ENCODE measurements at places on chromosomes 2 and 18. TPM values are rescaled to one million over a fixed set of nuclear protein-coding genes. Genes with fewer than 3 reads are reported as not detected.
A peak's percentile ranks its signal among the peaks of the same experiment; 100 is the strongest.

GPR55 gene
- total RNA-seq, result not detected

C2orf68 gene
- total RNA-seq, result 9.1 TPM

RGPD4 gene
- total RNA-seq, result not detected

OR6B2 gene
- total RNA-seq, result not detected

SERPINB10 gene
- total RNA-seq, result not detected

DNA sequence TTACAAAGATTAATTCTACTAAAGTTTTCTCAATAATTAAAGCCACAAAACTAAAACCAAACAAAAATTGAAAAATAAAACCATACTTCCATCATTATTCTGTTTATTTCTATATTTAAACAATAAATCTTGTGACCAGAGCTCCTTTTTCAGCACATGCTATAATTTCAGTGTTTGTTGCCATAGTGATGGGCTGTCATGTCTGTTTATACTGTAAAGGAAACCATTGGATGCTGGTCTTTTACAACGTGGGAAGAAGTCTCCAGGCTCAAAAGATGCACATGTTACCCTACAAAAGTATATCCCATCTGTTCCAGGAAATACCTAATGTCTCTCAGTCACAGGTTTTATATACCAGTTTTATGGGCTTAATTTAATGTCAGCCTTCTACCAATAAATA lies 100.1 kb upstream of the MC2R start:
- no peak for DNase-seq
- H3K4me1 ChIP-seq, result no peaks in the 10 kb centered on the region
- H3K27me3 ChIP-seq, result no peaks in the 10 kb centered on the region

- H3K36me3 ChIP-seq, result no peaks in the 10 kb centered on the region
- H3K4me1 ChIP-seq, result peaks cover 38% of the 10 kb centered on the region
- H3K4me3 ChIP-seq, result peak overlapping the region; percentile 78
- peak overlapping the region; percentile 92 for H3K27ac ChIP-seq
Observed at GRCh38 chr2:152174574-152174973, 989 bp downstream of the STAM2 start.

GRCh38 chr18:62500966-62501591 lies 21.7 kb upstream of the ZCCHC2 start:
- H3K27me3 ChIP-seq, result no peaks in the 10 kb centered on the region
- no peaks in the 10 kb centered on the region for H3K36me3 ChIP-seq
- H3K4me1 ChIP-seq, result no peaks in the 10 kb centered on the region

- H3K4me3 ChIP-seq, result no peak overlapping the region
- no peaks in the 10 kb centered on the region for H3K27me3 ChIP-seq
- peak overlapping the region; percentile 72 for H3K27ac ChIP-seq
- peaks cover 37% of the 10 kb centered on the region for H3K4me1 ChIP-seq
Observed at GRCh38 chr2:106020821-106021661, 173.1 kb downstream of the UXS1 start.

DNA sequence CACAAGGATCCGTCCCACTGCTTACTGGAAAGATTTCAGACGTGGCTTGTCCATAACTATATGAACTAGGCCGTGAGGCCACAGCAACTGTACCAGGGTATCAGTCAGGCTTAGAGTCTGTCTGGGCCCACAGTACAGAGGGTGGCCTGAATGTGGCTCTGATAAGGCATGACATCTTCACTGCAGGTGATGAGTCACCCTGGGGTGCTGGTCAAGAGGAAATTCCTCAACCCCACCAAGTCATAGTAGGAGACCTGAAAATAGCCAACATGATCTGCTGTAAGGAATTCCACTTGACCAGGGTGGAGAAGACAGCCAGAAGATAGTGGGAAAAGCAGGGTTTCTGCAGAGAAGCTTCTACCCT lies 107.7 kb downstream of the INHBB start:
- no peak for DNase-seq
- no peak overlapping the region for H3K4me3 ChIP-seq
- no peaks in the 10 kb centered on the region for H3K4me1 ChIP-seq
- H3K36me3 ChIP-seq, result no peaks in the 10 kb centered on the region
- no peak overlapping the region for H3K27ac ChIP-seq
- H3K27me3 ChIP-seq, result no peaks in the 10 kb centered on the region

GRCh38 chr2:85273738-85274731 lies 53.8 kb downstream of the TGOLN2 start:
- H3K27ac ChIP-seq, result peak overlapping the region; percentile 71
- no peaks in the 10 kb centered on the region for H3K36me3 ChIP-seq
- no peak for DNase-seq
- H3K4me3 ChIP-seq, result no peak overlapping the region
- no peaks in the 10 kb centered on the region for H3K27me3 ChIP-seq
- H3K4me1 ChIP-seq, result peaks cover 46% of the 10 kb centered on the region

DNA sequence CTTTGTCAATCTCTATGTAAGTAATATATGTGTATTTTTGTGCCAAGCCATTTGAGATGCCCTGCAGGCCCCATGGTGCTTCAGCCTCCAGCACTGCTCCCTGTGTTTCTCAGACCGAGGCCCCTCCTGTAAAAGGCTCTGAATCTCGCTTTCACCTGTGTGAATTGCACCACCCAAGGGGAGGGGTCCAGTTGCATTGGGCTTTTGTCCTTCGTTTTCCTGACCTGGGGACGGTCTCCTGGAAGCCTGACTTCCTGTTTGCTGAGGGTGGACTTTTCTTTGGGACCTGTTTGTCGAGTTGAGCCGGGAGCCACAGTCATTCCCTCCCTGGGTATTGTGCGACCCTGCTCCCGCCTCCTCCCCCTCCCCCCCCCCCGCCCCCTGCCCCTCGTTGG lies 48.9 kb downstream of the AGAP1 start:
- no peak overlapping the region for H3K27ac ChIP-seq
- DNase-seq, result no peak
- no peaks in the 10 kb centered on the region for H3K36me3 ChIP-seq
- peaks cover 19% of the 10 kb centered on the region for H3K4me1 ChIP-seq

DNA sequence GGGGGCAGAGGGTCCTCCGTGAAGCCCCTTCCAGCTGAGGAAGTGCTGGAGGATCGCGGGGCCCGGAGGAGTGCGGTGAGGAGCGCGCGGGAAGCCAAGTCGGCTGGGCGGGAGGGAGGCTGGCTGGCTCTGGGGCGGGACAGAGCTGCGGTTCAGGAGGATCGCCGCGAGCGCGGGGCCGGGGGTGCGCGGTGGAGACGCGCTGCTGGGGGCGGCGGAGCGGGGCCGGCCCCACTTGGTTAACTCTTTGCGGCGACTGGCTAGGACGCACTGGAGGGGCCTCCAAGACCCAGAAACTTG lies 464 bp downstream of the CYBRD1 start:
- H3K4me3 ChIP-seq, result peak overlapping the region; percentile 91
- H3K27me3 ChIP-seq, result no peaks in the 10 kb centered on the region
- peak overlapping the region; percentile 93 for H3K27ac ChIP-seq
- H3K36me3 ChIP-seq, result no peaks in the 10 kb centered on the region

DNA sequence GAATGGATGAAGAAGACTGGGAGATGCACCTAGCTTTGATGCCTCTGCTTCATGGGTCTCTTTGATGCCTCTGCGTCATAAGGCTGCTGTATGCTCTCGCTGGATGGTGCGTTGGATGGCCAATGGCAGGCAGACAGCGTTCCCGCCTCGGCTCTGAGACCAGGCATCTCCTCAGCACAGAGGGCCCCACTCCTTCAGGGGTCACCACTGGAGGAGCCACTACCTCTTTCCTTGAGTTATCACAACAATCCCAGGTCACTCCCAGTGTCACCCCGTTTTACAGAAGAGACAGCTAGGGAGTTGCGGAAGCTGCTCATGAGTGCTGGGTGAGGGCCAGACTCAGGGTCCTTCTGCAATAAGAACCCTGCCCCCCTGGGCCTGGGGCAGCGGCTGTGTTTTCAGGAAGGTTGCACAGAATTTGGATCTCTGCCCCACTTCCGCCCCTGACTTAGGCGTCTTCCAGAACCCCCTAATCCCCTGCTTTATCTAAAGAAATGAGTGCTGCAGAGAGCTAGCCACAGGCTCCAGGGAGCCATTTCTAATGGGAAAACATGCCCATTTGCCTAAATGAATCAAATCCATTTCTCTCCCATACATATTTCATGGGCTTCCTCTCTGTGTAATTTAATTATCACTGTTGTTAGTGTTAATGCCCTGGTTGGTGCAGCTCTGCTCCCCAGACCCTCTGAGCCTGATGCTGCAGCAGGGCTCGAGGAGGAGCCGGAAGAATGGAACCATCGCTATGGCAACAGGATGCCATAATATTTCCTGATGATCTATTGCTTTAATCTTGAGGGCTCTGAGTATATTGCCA lies 131.8 kb upstream of the HS6ST1 start:
- no peaks in the 10 kb centered on the region for H3K27me3 ChIP-seq
- no peaks in the 10 kb centered on the region for H3K4me1 ChIP-seq
- peak; percentile 78 for DNase-seq
- H3K27ac ChIP-seq, result no peak overlapping the region

DNA sequence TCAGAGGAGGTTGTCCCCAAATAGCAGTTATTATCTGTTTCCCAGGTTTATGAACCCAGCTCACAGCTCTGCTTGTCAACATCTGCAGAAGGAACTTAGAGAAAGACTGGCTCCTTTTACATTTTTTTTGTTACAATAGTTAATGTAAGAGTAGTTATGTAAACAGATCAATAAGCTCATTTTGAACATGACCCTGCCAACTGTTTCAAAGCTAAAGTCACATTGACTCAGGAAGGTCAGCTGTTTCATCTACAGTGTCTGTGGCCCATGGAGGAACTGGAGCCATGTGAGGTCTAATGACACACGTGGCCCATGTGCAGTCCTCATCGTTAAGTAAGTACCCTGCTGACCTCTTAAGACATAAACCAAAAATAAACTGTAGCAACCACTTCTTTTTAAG lies 97.1 kb downstream of the SH3RF3 start:
- H3K27ac ChIP-seq, result no peak overlapping the region
- H3K36me3 ChIP-seq, result no peaks in the 10 kb centered on the region
- no peak overlapping the region for H3K4me3 ChIP-seq
- peaks cover 10% of the 10 kb centered on the region for H3K4me1 ChIP-seq

DNA sequence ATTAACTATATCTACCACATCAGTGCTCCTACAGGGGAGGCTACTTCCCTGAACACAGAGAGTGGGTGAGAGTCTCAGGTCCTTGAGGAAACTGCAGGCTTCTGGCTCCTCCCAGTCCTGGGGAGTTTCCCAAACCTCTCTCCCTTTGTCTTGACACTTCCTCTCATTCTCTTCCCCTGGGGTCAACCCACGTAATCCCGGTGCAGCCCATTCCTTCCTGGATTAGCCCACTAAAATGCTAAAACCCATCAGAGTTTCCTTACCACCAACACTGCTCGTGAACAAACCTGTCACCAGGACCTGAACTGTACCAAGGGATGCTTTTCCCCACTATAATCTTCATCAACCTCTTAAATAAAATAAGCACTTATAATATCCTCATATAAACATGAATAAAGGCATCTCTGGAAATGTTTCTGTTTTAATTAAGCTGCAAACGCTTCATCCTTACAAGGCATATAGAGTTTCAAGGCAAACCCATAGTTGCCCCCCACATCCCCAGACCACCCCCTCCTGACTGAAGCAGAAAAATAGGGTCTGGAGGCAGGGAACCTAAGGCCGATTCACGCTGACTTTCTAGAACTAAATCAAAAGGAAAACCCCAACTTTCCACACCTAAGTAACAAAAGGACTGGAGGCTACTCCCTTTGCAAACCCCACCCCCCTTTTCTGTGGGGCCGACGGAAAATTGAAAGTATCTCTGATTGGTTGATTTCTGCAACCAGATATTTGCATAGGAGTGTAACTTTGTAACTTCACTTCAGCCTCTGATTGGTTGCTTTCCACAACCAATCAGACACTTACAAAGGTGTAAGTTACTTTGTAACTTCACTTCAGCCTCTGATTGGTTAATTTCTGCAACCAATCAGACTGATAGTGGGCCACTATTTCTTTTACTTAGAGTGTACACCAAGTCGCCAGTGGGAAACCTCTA lies 19.0 kb downstream of the TMSB10 start:
- H3K36me3 ChIP-seq, result no peaks in the 10 kb centered on the region
- H3K4me1 ChIP-seq, result peaks cover 32% of the 10 kb centered on the region
- peak overlapping the region; percentile 28 for H3K4me3 ChIP-seq

GRCh38 chr2:255195-255594 lies 8.6 kb downstream of the SH3YL1 start:
- H3K27ac ChIP-seq, result no peak overlapping the region
- no peak for DNase-seq
- H3K36me3 ChIP-seq, result no peaks in the 10 kb centered on the region
- H3K27me3 ChIP-seq, result no peaks in the 10 kb centered on the region

- no peaks in the 10 kb centered on the region for H3K4me1 ChIP-seq
- no peak for DNase-seq
Observed at GRCh38 chr2:227054006-227054405, 110.0 kb downstream of the COL4A4 start.

DNA sequence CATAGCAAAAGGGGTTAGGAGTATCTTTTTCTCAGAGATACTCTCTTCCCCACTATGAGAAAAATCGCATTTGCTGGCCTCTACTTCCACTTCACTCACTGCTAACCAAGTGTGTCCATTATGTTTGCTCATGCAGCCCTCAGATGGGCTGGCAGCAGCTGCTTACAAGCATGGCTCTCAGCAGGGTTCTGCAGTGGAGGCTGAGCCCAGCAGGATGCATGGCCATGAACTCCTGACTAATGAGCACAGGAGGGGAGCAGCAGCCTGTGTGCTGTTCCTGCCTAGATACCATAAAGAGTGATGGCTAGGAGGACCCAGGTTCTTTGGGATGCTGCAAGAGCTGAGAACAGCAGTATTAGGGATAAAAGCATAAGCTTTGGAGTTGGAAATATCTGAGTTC lies 316.9 kb upstream of the THSD7B start:
- no peak overlapping the region for H3K4me3 ChIP-seq
- no peak overlapping the region for H3K27ac ChIP-seq
- DNase-seq, result peak; percentile 66
- no peaks in the 10 kb centered on the region for H3K36me3 ChIP-seq

GRCh38 chr2:189082376-189082975 lies 97.1 kb downstream of the COL5A2 start:
- no peak overlapping the region for H3K4me3 ChIP-seq
- no peaks in the 10 kb centered on the region for H3K4me1 ChIP-seq
- H3K27me3 ChIP-seq, result no peaks in the 10 kb centered on the region
- peaks cover 6% of the 10 kb centered on the region for H3K36me3 ChIP-seq
- H3K27ac ChIP-seq, result no peak overlapping the region
- DNase-seq, result no peak

DNA sequence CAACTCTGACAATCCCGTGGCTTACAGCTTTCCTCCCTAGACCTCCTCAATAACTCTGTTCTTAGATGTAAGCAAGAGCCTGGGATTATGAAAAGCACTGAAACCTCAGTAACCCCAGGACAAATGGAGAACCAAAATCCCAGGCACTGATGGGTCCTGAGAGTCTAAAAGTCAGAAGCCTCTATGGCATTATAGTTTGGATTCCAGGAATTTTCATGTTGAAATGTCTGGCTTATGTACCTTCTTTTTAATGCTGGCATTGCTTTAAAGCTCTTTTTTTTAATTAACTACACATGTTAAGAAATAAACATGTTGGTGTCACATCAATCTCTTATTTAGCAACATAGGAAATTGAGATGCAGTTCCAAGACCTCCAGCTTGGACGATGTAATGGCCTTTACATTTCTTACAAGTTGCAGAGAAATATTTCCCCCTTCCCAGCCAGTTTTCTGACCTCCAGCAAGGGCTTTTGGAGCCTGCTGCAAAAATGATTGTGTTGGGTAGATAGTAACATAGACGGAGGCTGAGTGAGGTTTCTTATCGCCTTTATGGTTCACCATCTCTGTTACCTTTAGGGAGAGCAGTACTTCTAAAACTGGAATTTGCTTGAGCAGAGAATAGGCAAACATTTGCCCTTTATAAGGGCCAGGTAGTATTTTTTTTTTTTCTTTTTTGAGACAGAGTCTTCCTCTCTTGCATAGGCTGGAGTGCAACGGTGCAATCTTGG lies 84.8 kb upstream of the RASGRP3 start:
- H3K4me3 ChIP-seq, result no peak overlapping the region
- H3K4me1 ChIP-seq, result peaks cover 47% of the 10 kb centered on the region
- no peak for DNase-seq
- peak overlapping the region; percentile 54 for H3K27ac ChIP-seq
- peaks cover 11% of the 10 kb centered on the region for H3K36me3 ChIP-seq
- no peaks in the 10 kb centered on the region for H3K27me3 ChIP-seq
